ENCODE measurements at places on chromosomes 11 and 22.

DNA sequence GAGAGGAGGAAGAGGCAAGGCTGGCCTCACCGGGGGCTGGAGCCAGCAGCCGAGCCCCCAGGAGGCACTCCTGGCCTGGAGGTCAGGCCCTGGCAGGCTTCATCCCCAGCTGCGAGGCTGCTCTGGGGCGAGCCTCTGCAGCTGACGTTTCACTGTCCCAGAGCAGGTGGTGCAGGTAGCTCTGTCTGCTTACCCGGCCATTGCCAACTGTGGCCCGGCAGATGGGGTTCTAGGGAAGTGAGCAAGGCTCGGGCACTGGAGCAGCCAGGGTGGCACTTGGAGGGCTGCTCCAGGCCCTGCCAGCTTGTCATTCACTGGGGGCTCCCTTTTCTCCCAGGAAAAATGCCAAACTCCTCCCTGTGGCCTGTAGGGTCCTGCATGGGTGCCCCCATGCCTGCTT lies 118.7 kb upstream of the ANO1 start:
- DNase-seq: no peak

DNA sequence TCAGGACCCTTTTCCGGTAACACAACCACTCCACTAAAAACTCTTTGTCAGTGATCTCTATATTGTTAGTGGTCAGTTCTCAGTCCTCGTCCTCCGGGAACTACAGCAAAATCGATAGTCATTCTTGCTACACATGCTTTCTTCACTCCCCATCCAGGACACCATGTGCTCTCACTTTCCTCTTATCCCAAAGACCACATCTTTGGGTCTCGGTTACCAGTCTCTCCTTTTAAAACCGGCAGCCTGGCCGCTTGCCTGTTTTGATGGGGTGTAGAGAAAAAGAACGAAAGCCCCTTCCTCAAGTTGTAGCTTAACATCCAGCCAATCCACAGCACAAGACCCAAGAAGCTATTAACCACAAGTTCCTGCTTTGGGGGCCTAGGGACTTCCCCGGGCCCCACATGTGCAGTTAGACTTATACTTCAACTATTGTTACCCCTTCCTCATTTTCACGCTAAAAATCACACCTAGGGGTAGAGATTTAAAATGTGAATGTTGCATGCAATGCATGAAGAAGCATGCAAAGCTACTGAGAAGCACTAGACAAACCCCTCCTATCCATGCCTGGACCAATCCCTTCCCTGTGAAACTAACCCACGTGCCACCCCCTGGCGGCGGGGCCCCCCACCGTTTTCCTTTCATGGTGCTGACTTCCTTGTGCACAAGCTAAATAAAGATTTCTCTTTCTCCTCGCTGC lies 1.5 kb upstream of the TOLLIP start:
- DNase-seq: peak; percentile 73

DNA sequence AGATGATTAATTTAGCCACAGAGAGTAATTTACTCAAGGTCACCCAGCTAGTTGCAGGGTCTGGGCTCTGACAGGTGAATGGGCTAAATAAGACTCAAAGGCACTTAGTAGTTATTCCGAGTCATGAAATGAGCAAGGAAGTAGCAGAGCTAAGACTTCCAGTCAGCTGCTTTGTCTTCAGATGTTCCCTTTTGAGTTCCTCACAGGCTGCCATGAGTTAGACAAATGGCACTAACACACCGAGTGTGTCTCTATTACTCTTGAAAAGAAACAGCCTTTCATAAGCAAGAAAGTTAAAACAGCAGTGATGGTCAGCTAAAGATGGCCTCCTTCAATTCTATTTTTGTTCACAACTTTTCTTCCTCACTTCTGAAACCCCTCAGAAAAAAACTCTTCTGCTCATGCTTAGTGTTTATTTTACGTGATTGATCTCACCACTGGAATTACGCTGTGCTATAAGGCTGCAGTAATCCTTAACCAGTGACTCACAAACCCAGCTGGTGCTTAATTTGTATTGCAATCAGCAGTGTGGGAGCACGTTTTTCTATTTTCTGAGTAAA lies 389.1 kb downstream of the AASDHPPT start:
- no peak for DNase-seq

DNA sequence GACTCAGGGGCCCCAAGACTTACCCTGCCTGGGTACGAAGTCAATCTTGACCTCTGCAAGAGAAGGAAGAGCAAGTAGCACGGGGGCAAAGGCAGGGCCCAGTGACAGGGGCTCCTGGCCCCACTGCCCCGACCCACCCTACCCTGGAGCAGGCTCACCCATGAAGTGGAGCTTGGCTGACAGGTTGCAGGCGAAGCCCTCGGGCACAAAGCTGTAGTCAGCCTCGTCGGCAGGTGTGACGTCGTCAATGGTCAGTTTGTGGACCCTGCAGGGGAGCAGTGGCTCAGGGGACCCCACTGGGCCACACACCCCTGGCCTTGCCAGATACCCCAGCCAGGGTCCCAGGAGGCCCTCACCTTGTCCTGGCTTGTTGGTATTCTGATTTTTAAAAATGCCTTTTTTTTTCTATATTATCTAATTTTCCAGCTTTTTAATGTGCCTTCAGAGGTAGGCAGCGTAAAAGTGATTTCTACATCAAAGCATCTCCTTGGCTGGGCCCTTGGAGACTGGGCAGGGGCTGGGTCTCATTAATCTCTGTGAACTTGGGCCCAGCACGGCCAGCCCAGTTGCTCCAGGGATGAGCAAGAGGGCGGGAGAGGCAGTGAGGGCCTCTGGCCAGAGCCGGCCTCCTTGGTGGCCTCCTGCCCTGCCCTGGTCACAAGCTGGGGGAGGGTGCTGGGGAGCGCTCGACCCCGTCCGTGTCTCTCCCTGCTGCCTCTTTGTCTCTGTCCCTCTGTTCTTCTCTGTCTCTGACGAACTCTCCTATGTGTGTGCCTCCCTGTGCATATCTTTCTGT lies 11.3 kb downstream of the MYBPC3 start:
- no peak for DNase-seq

DNA sequence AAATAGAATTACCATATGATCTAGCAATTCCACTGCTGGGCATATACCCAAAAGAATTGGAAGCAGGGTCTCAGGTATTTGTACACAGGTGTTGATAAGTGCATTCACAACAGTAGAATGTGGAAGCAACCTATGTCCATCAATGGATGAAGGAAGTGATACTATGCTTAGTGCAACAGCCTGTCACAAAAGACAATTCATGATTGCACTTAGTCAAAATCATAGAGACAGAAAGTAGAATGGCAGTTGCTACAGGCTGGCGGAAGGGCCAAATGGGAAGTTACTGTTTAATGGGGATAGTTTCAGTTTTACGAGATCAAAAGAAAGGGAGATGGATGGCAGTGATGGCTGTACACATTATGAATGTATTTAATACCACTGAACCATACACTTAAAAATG lies 42.0 kb downstream of the SGSM3 start:
- DNase-seq: no peak

DNA sequence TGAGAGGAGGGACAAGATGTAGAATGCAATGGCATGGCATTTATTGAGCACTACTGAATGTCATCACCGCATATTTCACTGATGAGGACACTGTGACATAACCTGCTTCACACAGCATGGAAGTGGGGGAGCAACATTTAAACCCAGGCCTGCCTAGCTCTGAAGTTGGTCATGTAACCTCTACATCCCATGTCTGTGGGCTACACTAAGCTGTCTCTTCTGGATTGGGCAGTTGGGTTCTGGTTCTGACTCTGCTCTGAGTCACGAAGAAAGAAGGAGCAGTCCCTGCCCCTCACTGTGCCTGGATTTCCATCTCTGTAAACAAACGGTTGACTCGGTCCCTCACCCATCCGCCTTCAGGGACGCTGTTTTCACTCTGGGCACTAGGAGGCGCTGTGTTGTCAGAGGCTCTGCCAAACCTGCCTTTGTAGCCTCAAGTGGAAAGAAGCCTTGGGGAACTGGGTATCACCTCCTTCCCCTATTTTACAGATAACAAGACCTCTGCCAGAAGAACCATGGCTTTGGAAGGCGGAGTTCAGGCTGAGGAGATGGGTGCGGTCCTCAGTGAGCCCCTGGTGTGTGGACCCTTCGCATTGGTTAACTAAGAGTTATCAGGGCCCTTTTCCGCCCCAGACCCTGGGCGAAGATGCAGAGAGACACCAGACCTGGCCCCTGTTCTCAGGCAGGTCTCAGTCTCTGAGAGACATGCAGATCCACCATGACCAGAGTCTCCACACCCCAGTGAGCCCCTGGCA lies 12.7 kb upstream of the ARHGEF17 start:
- DNase-seq: peak; percentile 86

GRCh38 chr11:824292-824880 lies 3.3 kb upstream of the CRACR2B start:
- no peak for DNase-seq

- DNase-seq: peak; percentile 80
Observed at GRCh38 chr22:49992921-49993648, 19.5 kb downstream of the IL17REL start.

DNA sequence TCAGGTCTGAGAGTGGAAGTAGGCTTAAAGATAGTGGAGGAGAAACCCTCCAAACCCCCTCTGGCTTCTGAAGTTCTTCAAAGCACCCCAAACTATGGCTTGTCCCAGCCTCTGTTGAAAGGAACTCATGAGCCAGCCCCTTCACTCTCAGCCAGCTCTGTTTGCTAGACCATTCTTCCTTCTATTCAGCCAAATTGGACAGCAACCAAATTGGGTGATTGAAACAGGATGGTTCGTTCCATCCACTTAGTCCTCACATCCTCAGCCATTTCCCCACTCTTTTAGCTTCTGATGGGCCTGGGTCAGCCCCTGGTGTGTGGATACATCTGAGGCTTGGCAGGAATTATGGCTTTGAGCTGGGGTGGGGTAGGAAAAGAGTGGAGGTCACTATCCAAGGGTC lies 4.5 kb downstream of the HTR3A start:
- DNase-seq: no peak

- DNase-seq: peak; percentile 24
Observed at GRCh38 chr22:24510637-24511625, 15.8 kb downstream of the UPB1 start.

- no peak for DNase-seq
Observed at GRCh38 chr22:46465345-46465720, 72.1 kb downstream of the CELSR1 start.

- peak; percentile 55 for DNase-seq
Observed at GRCh38 chr11:122843281-122844141, 5.2 kb downstream of the CRTAM start.

DNA sequence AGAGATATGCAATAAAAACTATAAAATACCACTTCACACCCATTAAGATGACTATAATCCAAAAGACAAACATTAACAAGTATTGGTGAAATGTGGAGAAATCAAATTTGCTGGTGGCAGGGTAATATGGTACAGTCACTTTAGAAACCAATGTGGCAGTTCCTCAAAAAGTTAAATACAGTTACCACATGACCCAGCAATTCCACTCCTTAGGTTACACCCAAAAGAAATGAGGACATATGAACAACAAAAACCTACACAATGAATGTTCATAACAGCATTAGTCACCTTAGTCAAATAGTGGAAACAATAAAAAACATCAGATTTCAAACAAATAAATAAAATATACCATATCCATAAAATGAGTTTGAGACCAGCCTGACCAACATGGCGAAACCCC lies 52.6 kb downstream of the RDX start:
- no peak for DNase-seq

DNA sequence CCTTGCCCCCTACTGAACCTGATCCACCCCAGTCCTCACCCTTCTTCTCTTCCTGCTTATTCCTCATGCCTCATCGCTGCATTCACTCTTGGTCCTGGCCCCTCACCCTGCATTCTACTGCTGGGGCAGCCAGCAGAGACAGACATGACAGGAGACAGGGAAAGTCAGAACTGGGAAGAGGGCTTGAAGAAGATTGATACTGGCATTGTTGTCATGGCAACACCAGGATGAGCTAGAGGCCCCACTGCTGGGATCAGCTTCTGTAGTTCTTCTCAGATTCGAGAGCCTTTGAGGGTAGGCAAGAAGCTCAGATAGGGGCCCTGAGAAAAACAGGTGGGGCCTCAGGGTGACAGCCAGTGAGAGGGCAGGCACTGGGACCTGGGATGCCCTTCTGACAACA lies 264.3 kb downstream of the MIAT start:
- no peak for DNase-seq

DNA sequence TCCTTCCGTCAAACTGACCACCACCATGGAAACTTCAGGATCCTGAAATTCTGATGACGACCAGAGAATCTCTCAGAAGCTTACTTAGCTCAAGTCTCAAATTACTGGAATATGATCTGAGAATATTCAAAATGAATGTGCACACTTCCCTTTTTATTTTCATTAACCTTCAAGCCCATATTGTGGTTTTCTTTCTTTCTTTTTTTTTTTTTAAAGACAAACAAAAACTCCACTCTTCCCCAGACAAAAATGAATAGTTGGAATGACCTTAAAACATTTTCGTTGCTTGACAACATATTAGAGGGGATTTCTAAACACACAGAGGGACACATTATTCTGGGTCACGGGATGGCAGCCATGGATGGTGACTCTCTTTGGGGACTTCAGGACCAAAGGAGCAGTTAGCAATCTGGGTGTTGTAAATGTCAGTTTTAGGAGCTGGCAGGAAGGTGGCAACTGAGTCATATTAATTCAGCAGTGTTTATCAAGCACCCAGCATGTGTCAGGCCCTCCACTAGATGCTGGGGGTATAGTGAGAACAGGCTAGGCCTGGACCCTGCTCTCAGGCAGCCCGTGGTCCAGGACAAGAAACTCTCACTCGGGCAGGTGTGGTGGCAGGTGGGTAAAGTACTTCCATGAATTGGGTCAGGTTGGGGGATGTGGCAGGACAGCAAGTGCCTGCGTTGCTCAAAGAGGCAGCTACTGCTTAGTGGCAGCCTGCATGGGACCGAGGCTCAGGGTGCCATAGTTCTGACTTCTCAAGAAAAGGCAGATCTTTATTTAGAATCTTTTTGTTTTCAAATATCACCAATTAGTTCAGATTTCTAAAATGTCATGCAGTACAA lies 126.1 kb downstream of the HIPK3 start:
- DNase-seq: no peak

DNA sequence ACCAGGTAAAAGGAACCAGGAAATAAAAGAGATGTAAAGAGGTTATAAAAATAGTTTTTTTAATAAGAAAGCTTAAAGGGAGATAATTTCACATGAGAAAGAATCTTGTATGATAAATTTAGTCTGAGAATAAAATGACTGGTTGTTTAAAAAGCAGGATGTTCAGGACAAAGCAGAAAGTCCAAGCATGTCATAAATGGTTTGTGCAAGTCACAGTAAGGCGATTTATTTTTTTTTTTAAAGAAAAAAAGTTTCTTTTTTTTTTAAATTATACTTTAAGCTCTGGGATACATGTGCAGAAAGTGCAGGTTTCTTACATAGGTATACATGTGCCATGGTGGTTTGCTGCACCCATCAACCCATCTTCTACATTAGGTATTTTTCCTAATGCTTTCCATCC lies 30.8 kb downstream of the GLYATL2 start:
- no peak for DNase-seq

- no peak for DNase-seq
Observed at GRCh38 chr11:16989554-16989953, 24.7 kb downstream of the PLEKHA7 start.

DNA sequence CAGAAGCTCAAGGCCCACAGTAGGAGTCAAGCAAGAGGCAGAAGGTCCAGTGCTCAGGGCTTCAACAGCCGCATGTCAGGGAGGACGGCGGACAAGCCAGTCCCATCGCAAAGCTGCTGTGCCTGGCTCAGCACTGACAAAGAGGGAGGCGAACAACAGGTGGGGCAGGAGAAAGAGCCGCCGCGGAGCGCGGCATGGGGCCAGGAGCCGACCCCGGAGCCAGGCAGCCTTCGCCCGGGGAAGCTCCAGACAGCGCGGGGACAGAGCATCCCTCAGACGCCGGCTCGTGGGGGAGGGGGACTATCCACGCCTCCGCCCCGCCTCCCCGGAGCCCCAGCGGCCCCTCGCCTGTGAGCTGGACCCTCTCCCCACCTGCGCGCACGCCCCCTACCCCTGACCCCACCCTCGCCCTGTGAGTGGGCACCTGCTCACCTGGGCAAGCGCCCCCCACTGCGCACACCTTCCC lies 369 bp downstream of the DHCR7 start:
- peak; percentile 51 for DNase-seq
